Left ventricle myocardium superior (tissue), 1 donor: ENCODE measurements at places on chromosomes 16 and 17. TPM values are rescaled to one million over a fixed set of nuclear protein-coding genes. Genes with fewer than 3 reads are reported as not detected.

- DNase-seq = no peak
Observed at GRCh38 chr17:37788526-37788925, 43.7 kb upstream of the HNF1B start.

- peak; percentile 70 for DNase-seq
Observed at GRCh38 chr16:73058616-73059409, 10.9 kb upstream of the ZFHX3 start.

DNA sequence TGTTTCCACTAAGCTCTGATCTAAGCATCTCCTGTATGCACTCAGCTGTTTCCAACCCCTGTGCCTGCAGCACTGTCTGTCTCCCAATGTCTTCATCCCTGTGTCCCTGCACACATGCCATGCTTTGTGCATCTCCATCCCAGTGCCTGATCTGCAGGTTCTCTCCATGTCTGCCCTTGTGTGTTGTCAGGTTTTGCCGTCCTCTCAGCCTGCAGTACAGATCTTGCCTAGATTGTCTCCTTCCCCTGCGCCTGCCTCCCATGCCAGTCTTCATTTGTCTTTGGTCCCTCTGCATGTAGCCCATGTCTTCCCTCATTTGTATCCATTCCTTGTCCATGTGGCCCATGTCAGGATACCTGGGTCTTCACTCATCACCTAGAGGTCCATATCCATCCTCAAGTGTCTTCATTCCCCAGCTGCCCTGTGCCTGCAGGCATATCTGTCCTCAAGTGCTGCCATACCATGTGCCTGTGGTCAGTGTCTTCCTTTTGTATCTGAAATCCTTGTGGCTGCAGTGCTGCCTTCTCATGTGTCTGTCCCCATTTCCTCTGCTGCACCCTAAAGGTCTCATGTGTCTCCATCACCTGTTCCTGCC is 71.5 kb downstream of the TNFRSF13B start:
- DNase-seq = no peak

EVI2A gene
- total RNA-seq = 2.9 TPM

ABCA9 gene
- total RNA-seq = 21.5 TPM

DNA sequence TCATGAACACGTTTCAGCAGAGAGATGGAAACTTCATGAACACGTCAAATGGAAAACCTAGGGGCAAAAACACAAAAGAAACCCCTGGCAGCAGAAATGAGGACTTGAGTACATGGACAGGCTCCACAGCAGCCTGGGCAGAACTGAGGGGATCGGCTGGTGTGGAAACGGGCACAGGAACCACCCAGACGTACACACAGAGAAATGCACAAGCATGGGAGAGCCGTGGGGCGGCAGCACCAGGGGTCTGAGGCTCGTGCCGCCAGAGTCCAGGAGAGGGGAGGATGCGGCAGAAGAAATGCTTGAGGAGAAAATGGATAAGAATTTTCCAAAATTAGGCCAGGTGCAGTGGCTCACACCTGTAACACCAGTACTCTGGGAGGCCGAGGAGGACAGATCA is 30.0 kb downstream of the MAP1LC3B start:
- DNase-seq = no peak

DNA sequence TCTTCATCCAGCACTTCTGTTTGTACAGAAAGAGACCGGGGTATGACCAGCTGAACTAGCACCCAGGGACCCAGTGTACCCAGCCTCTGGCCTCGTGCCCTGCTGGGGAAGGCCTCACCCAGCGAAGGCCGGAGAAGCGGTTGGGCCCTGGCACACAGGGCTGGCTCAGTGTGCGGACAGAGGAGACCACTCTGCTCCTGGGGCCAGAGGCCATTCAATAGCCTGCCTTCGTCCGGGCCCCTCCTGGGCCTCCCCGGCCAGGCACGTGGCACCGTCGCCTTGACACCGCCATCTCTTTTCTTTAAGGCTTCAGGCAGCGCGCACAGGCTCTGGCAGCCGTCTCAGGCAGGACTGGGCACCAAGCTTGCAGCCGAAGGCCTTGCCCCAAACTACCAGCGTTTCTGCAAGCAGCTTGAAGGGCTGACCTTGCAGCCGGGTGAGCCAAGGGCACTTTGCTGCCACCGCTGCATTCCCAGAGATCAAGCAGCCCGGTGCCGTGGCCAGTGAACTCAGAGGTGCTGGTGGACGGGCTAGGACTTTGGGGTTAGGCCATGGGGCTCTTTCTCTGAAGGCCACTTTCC is 8.0 kb downstream of the TAX1BP3 start:
- peak; percentile 64 for DNase-seq

DNA sequence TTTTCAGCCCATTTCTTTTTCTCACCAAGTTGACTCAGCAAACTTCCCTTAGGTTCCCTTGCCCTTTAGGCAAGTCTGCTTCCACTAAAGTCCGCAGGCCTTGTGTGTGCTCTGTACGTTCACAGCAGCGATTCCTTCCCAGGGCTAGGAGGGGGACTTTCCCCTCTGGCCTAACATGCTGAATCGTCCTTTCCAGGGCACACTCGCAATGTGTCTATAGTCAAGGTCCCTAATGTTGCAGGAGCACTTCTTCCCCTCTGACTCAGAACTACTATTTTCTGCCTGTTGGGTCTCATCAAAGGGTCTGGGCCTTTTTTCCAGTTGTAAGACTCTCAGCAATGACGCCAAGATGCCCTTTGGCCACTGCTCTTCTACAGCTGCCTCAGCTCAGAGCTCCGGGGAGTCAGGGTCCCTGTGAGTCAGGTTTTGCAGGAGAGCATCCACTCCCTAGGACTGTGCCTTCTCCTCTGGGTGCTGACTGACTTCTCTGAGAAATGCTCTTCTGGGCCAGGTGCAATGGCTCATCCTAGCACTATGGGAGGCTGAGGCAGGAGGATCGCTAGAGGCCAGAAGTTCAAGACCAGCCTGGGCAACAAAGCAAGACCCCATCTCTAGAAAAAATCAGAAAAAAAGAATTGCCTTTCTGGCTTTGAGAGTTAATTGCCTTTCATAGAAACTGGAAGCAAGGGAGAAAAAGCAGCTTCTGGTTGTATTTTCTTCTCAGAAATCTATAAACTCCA is 64.4 kb upstream of the TBX2 start:
- no peak for DNase-seq

TPPP3 gene
- total RNA-seq = 8.9 TPM

DNA sequence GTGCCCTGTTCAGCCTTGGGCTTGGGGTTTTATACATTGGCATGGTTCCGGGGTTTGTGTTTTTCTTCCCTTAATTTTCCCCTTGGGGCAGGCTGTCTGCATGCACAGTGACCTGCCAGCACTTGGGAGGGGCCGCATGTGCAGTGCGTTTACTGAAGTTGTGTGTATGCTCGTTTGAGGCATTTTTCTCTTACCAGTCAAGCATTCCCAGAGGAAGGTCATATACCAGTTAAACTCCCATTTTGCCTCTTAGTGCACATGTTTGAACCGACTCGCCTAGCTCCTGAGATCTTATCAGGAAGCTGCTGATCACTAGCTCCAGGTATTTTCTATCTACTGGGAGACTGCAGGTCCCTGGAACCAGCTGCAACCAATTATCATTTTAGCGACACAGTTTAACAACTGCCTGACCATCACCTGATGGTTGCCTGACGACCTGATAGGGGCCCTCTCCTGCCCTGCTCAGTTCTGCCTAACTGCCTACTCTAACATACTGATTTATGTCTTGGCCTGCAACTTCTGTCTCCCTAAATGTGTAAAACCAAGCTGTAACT is 51.4 kb downstream of the MFSD11 start:
- DNase-seq = no peak

- no peak for DNase-seq
Observed at GRCh38 chr17:50618941-50619340, 15.7 kb upstream of the ABCC3 start.

DNA sequence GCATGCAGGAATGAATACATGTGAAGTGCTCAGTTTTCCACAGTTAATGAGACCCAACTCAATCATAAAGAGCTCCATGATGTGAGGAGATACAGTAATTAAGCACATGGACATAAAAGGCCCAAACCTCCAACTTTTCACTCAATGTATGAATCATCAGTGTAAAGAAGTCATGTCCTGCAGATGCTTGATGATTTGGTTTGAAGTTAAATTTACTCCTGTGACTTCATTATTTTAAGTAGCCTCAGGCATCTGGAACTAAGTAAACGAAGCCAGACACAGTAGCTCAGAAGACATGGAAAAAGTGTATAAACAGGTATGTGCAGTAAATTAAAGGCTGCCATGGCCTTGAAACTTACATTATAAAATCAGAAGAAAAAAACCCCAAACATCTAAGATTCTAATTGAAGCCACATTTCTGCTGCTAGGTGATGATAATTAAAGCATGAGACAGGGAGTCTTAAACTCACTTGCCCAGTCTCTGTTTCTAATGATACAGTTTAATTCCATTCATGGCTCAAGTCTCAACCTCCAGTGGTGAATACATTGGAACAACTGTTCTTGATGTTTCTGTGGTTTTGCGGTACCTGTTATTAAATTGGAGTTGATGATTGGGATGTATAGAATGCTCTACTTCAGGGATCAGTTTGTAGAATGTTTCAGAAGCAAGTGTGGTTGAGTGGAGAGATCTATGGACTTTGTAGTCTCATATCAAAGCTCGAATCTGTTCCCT is 28.9 kb upstream of the CCL2 start:
- no peak for DNase-seq

DNA sequence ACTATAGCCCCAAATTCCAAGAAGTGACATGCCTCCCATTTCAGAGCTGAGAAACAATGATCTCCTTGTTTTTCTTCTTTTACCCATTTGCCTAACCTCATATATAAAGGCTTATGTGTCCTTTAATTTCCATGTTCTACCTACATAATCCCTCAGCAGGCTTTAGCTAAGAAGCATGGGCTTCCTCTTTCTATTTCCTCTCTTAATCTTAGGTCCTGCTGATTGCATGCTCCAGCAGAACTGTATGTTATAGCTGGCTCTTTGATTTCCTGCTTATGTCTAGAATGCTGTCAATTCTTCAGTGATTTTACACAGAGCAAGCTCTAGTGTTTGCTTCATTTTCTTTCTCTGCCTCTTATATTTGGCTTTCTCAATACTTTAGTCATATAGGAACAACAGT is 151.7 kb upstream of the COX10 start:
- no peak for DNase-seq

- peak; percentile 26 for DNase-seq
Observed at GRCh38 chr17:17111401-17112393, 69.4 kb downstream of the MPRIP start.

SGCA gene
- 155 TPM for total RNA-seq

EME1 gene
- total RNA-seq = 0.35 TPM
